ENCODE measurements at places on chromosomes 4 and X.

- DNase-seq: no peak
These were observed 154.0 kb upstream of the RASGEF1B start for GRCh38 chr4:81625422-81626417.

- DNase-seq: no peak
These were observed 146.0 kb upstream of the CPEB2 start for GRCh38 chr4:14856062-14856933.

GRCh38 chr4:3285558-3286334, 7.1 kb upstream of the RGS12 start:
- no peak for DNase-seq

- no peak for DNase-seq
These were observed 343.3 kb upstream of the FRG1 start for GRCh38 chr4:189597341-189597740.

- no peak for DNase-seq
These were observed 82.4 kb upstream of the RBPJ start for GRCh38 chr4:26238426-26238777.

- no peak for DNase-seq
These were observed 61.8 kb downstream of the CLNK start for GRCh38 chr4:10622728-10623127.

DNA sequence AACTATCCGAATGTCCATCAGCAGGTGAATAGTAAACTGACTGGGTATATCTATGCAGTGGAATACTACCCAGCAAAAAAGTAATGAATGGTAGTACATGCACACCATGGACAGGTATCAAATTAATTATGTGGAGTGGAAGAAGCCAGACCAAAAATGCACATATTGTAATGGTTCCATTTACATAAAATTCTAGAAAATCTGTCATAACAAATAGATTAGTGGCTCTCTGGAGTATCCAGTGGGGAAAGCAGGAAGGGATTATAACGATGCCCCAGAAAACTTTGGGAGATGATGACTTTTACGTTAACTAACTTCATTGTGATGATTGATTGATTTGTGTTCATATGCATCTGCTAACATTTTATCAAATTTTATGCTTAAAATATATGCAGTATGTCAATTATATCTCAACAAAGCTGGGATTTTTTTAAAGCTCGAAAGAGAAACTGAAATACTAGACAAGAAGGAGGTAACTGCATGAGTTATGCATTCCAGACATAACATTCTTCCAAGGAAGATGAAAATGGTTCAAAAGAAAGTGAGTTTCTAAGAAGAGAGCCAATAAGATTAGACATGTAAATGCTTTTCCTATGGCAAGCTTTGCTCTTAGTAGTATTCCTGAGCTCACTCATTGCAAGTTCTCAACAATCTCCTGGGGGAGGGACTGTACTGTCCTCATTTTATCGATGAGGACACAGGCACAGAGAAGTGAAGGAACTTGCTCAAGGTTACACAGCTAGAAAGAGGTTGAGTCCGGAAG, 58.6 kb upstream of the MSX1 start:
- DNase-seq: no peak

DNA sequence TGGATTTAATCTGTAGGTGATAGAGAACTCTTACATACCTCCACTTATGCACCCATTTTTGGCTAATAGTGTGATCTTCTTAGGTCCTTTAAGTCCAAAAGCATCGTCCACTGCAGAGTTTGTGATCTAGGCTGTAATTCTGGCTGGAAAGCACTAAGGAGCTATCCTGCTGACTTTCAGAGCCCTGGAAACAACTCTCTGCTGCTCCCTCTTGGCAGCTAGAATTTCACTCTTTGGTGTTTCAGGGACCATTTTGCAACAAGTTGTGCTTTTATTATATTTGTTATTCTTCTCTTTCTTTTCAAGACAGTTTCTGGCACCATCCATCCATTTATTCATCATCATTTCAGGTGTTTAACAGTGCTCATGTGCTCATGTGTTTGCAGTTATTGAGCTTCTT, 130.0 kb downstream of the RBM46 start:
- no peak for DNase-seq

DNA sequence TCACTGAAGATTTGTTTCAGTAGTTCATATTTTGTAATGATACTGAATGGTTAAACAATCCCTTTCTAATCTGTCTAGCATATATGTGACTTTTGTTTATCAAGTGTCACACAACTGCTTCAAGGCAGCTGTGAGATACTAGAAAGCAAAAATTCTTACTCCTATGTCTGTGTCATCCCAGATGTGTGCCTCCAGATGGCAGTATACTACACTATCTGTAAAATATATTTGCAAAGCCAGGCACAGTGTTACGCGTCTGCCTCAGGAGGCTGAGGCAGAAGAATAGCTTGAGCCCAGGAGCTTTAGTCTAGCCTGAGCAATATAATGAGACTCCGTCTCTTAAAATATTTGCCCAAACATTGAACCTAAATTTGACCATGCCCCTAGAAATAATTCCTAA, 4.0 kb downstream of the NUDT10 start:
- DNase-seq: no peak

DNA sequence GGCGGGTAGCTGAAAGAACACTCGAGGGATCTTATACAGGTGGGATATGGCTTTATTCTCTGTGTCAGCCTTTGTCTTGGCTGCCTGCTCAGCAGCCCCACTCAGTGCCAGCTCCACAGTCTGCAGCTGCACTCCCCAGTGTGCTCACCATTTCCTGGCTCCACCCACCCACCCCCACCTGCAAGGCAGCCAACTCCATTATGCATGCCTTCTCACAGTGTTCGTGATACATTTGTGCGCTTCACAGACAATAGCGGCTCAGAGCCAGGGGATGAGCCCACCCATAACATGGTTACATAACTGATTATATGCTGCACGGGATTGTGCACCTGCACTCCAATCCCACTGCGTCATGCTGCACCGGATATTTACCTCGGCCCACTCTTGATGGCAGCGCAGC, 8.8 kb upstream of the TMEM128 start:
- DNase-seq: no peak

DNA sequence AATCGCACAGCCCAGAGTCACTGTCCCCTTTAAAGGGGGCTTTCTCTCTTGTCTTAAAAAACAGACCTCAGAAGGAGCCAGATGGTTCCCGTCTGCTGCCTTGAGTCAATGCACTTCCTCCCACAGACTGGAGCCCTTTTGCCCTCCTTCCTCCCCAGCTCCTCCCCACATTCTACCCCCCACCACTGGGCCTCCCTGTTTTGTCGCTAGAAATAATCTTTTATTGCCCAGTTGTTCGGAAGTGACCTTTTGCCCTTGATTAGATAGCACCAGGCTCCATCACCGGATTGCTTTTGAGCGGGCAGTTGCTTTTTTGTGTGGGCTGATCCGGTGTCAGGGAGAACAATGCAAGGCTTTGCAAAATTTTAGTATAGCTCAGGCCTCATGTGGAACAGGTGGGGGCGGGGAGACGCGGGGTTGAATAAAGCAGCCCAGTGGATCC, 47.7 kb downstream of the SPRY1 start:
- no peak for DNase-seq

GRCh38 chr4:38279650-38280322, 319.6 kb downstream of the PTTG2 start:
- DNase-seq: no peak

- DNase-seq: no peak
These were observed 147.6 kb upstream of the ATP6AP2 start for GRCh38 chrX:40433160-40433559.

DNA sequence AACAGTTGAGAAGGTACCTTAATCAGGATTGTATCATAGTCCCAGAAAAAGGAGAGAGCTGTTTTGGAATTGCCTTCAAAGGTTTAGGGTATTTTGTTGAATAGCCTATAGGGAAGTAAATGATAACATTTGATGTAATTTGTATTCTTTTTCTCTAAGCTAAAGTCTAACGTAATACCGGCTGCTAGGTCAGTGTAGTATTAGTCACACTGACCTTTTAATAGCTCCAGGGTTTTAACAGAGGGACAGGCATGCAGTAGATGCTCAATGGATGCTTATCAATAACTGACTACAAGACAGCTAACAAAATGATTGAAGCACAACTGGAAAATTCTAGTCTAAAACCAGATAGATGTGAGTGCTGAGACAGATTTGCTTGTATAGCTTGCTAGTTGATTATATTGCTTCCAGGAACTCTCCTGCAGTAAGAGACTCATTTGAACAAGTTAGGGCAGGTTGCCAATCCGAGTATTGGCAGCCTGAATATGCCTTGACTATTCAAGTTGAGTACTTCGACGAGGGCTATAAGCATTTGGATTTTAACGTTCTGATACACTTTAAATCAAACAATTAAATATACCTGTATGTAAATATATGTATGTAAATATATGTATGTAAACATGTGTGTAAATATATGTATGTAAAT, 16.5 kb upstream of the PNPLA4 start:
- DNase-seq: no peak

- DNase-seq: no peak
These were observed 70.1 kb downstream of the FAM53A start for GRCh38 chr4:1614049-1614448.

DNA sequence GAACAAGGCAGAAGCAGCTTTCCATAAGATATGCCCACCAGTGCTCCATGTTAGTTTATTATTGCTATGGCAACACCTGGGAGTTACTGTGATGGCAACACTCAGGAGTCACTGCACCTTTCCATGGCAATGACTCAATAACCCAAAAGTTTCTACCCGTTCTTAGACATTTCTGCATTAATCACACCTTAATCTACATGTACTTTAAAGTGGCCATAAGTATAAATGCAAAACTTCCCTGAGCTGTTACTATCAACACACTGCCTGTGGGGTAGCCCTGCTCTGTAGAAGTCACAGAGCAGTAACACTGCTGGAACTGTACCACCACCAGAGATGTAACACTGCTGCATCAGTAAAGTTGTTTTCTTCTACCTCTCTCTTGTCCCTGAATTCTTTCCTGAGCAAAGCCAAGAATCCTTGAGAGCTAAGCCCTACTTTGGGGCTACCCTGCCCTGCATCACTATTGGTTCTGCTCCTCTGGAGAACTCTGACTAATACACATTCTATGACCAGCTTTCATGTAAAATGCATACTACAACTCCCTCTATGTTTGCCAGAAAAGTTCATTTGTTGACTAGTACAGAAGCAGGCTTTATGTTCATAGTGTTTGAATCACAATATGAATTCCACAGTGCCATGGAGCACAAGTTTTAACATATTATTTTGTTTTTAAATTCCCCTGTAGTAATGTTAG, 43.5 kb upstream of the GPR174 start:
- no peak for DNase-seq

DNA sequence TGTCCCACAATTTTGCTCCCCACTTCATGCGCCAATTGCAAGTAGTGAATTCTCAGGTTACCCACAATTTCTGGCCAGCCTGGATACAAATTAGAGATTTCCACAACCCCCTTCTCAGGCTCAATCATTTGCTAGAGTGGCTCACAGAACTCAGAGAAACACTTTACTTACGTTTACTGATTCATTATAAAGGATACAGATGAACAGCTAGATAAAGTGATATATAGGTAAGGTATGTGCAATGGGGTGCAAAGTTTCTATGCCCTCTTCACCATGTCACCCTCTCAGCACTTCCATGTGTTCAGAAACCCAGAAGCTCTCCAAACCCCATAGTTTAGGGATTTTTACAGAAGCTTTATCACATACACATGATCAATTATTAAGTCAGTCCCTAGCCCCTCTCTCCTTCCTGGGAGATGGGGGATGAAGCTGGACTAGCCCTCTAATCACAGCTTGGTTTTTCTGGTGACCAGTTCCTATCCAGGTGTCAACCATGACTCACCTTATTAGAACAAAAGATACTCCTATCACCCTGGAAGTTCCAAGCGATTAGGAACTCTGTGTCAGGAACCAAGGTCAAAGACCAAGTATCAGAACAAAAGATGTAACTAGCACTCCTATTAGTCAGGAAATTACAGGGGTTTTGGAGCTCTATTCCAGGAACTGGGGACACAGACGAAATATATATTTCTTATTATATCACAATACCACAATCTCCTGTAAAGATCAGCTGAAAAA, 33.5 kb upstream of the PRRG1 start:
- DNase-seq: no peak

DNA sequence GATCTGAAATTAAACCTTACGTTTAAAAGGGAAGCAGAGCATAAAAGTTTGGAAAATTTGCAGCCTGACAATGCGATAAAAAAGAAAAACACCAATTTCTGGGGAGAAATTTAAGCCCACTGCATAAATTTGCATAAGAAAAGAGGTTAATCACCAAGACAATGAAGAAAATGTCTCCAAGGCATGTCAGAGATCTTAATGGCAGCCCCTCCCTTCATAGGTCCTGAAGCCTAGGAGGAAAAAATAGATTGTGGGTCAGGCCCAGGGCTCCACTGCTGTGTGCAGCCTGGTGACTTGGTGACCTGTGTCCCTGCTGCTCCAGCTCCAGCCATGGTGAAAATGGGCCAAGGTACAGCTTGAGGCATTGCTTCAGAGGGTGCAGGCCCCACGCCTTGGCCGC, 264.0 kb upstream of the CT83 start:
- no peak for DNase-seq

DNA sequence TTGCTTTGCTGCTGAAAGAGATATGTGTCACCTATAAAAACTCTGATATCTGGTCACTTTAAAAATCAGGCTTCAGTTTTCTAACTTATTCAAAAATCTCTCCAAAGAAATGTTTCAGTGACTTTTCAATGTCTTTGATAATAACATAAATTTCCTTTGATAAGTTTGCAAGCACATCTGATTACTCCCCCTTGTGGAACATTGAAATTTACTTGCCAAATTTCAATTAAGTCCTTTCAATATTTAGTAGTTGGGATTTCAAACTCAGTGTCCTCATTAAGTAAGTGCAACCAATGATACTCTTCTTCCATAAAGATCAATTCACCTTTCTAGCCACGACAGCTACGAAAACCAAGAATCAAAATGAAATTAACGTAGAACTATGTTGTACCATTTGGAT, 151.3 kb upstream of the FAM47C start:
- no peak for DNase-seq

GRCh38 chr4:52014903-52015302, 5.3 kb downstream of the LRRC66 start:
- DNase-seq: no peak

GRCh38 chr4:144710526-144710912, 64.6 kb downstream of the HHIP start:
- no peak for DNase-seq

GRCh38 chr4:153781717-153782416, 7.0 kb downstream of the SFRP2 start:
- no peak for DNase-seq

DNA sequence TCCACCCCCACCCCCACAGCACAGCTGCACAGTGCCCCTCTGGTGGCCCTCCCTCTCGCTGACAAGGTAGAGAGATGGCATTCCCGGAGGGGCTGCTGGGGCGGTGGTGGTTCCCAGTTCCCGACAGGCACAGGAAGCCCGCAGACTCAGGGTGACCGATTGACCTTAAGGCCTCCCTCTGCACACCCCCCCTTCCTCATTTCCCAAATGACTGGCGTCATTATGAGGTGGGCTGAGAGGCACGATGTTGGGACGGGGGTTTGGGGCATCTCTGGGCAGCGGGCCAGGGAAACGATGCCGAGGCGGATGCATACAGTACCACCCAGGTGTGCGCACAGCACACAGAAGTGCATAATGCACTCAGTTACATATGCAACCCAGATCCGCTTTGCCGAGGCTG, 3.5 kb upstream of the TIMP1 start:
- no peak for DNase-seq

- DNase-seq: no peak
These were observed 113.7 kb upstream of the TBL1X start for GRCh38 chrX:9351126-9351525.

GRCh38 chrX:9656277-9656676, 109.4 kb downstream of the GPR143 start:
- no peak for DNase-seq
